Activated CD8-positive, alpha-beta T cell treated with anti-CD3 and anti-CD28 coated beads, Interleukin-2, amount 10 ng/mL, durations not matched to agents 7 days and 5 days (primary cell): ENCODE measurements at places on chromosomes 7 and 10. TPM values are rescaled to one million over a fixed set of nuclear protein-coding genes. Genes with fewer than 3 reads are reported as not detected.
A peak's percentile ranks its signal among the peaks of the same experiment; 100 is the strongest.

DNA sequence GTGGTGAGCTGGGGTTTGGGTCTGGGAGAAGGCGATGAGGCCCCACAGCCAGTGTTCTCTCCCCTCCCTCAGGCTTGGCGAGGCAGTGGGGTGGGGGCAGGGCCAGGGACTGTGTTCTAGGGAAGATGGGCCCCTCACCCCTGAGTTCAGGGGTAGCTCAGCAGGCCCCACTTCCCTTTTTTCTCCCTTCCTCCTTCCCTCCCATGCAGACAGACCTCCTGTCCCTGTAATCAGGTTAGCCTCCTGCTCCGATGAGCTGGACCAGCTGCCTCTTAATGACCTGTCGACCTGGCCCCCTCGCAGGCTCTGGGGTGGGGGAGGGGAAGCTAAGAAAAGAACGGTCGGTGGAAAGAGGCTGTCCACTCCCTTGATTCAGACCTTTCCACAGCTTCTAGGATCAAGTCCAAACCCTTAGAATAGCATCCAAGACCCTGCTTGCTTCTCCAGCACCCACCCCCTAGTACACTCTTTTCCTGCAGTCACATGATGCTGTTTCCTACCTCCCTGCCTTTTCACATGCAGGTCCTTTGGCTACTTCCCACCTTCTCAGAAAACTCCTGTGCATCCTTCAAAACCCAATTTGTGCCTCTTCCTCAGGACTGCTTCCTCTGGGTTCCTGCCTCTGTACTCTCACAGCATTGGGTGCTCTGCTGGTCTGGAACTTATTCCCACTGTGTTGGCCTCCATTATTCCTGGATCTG is 64.1 kb downstream of the ZMIZ1 start:
- no peak for DNase-seq

The PLXNA4 gene
- total RNA-seq, result 45.4 TPM

- DNase-seq, result no peak
Measured at GRCh38 chr10:68154211-68154497, 44.9 kb downstream of the MYPN start.

GRCh38 chr7:20235288-20235687 is 18.1 kb upstream of the MACC1 start:
- DNase-seq, result no peak

- DNase-seq, result no peak
Measured at GRCh38 chr7:40220421-40220911, 85.7 kb downstream of the SUGCT start.

The LFNG gene
- total RNA-seq, result 136 TPM

- no peak for DNase-seq
Measured at GRCh38 chr7:67786021-67786420, 789.4 kb downstream of the TYW1 start.

DNA sequence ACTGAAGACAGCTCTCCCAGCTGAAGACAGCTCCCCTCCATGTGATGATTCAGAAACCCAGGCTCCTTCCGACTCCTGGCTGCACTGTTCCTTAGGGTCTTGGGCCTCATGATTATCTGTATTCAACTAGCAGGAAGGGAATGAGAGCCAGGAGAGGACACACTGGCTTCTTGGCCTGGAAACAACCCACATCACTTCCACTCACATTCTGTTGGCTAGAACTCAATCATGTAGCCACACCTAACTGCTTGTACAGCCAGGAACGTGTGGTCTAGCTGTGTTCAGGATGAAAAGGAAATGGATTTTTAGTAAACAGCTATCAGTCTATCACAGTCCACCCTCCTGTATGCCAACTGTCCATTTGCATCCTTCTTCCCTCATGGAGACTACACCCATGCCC is 30.5 kb upstream of the XPNPEP1 start:
- no peak for DNase-seq

The CRHR2 gene
- total RNA-seq, result not detected

The CCDC3 gene
- total RNA-seq, result not detected

The ACHE gene
- not detected for total RNA-seq

- DNase-seq, result no peak
Measured at GRCh38 chr7:142939226-142939910, at the start of gene LLCFC1. LLCFC1 (plus strand) TSS chr7:142939484; CDS start chr7:142939622, 138 bp downstream.

The TMEM254 gene
- total RNA-seq, result 9.9 TPM

GRCh38 chr10:69644658-69645295 is 14.7 kb downstream of the FAM241B start:
- DNase-seq, result peak; percentile 64

The CPN1 gene
- total RNA-seq, result not detected

The FZD8 gene
- 0.23 TPM for total RNA-seq

DNA sequence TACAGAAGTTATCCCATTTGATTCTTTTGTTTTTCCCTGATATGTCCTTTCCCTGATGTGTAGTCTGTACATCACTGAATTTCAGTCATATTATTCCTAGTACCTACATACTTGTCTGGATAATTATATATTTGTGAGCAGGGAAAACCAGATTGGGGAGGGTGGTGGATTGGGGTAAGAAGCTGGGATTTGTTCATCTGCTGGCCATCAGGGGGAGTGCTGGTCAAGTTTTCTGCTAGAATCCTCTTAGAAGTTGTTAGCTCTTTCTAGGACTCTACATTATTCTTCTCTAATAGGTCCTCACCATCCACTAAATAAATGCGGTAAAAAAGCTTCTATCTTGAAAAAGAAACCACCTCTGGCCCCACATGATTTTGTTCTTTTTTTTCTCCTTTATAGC is 232.7 kb upstream of the TAC1 start:
- peak; percentile 26 for DNase-seq

- peak; percentile 86 for DNase-seq
Measured at GRCh38 chr10:71569775-71570588, 149.6 kb downstream of the C10orf105 start.

The PRLHR gene
- not detected for total RNA-seq

GRCh38 chr10:61271127-61271780 is 181.9 kb downstream of the TMEM26 start:
- DNase-seq, result no peak

DNA sequence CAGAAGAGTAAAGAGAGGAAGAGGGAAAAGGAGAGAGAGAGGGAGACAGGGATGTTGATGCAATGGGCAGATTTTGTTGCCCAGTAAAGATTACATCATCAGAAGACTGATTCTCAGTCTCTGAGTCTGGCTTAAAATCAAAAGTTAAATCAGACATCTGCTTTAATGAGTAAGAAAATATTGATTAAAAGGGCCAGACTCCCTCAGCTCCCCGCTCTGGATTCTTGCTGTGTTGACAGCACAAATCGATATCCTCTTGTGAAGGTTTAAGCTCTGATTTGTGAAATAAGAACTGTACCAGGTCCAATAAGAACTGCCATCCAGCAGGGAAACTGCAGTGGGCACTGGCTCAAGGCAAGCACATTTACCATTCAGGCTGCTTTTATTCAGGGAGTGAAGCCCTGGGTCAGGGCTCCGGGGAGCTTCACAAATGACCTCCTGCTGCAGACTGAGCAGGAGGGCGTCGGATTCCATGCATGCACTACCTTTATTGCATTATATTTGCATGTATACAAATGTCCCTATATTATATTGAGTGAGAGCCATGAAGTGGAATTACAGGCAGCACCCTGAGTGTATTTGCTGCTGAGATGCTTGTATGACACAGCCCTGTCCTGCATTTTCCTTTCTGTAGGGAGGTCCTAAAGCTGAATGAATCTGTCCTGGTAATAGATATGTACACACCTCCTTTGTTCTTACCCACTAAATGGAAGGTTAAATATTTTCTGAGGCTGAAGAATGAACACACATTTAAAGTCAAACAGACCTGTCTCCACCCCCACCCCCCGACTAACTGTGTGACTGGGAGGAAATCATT is 401.5 kb downstream of the REEP3 start:
- no peak for DNase-seq

GRCh38 chr7:48139459-48139858 is 31.8 kb upstream of the ABCA13 start:
- no peak for DNase-seq

DNA sequence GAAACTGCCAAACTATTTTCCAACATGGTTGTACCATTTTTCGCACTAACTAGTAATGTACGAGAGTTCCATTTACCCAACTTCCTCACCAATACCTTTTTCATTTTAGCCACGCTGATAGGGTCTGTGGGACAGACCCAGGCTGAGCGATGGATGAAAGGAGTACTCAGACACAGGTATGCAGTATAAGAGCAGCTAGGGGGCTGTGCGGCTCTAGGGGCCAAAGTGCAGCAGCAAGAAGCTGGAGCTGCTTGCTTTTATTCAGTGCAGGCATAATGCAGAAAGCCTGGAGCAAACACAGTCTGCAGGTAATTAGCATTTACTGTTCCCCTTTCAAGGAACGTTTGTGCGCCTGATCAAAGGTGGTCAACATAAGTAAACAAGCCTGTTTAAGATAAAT is 21.0 kb downstream of the UCMA start:
- DNase-seq, result no peak

The FOXI2 gene
- not detected for total RNA-seq

The CFAP46 gene
- total RNA-seq, result not detected

DNA sequence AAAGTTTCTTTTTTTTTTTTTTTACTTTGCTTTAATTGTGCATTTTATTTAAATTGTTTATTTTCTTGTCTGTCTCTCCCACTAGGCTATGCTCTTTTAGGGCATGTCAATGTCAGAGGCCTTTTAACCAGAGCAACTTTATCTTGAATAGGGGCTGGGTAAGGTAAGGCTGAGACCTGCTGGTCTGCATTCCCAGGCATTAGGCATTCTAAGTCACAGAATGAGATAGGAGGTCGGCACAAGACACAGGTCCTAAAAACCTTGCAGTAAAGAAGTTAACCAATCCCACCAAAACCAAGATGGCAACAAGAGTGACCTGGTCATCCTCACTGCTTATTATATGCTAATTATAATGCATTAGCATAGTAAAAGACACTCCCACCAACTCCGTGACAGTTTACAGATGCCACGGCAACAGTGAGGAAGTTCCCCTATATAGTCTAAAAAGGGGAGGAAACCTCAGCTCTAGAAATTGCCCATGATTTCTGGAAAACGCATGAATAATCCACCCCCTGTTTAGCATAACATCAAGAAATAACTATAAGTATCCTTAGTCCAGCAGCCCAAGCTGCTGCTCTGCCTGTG is 47.0 kb upstream of the FRMD4A start:
- DNase-seq, result no peak

The CACNB2 gene
- not detected for total RNA-seq

GRCh38 chr7:21131897-21132296 is 296.0 kb upstream of the SP4 start:
- DNase-seq, result no peak

DNA sequence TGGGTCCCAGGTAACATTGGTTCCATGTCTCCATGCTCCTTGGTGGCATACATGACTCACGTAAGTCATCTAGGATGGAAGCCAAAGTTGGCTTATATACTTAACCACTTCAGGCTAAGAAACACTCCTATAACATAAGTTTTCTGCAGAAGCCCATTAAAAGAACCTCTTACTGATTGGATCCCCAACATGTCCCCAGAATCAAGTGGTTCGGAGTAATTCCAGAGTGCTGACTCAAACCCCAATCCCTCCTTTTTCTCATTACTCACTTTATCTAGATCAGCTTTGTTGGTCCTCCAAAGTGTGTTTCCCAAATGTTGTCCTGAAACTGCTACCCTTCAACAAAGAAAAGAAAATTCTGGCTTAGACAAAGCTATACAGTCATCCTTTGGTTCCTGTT is 10.1 kb upstream of the ATOH7 start:
- no peak for DNase-seq

DNA sequence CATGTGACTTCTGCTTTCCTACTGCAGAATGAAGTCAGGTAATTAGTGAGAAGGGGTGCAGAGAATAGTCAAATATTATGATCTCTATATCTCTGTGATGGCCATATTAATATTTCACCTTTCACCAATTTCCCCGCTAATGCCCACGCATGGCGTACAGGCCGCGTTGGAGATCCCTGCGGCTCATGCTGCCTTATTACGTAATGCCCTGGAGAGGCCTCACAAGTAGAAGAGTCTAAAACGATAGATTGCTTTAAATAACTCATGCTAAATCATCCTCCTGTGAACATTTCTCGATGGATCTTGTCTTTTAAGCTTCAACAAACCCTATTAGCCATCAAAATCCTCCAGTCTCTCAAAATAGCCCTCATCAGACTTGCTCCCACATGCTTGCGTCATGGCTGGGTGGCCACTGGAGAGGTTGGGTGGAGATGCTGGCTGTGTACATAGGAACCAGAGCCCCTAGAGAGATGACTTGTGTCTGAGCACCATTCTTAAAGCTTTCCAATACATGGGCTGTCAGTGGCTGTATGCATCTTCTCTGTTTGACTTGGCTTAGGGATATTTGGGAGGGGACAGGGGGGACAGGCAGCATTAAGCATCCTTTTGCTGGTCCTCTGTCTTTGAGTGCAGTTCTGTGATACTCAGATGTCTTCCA is 79.5 kb upstream of the INSYN2A start:
- DNase-seq, result no peak

- no peak for DNase-seq
Measured at GRCh38 chr10:96138102-96138501, 8.0 kb downstream of the ZNF518A start.

GRCh38 chr10:124347956-124348355 is 70.8 kb downstream of the OAT start:
- DNase-seq, result no peak

DNA sequence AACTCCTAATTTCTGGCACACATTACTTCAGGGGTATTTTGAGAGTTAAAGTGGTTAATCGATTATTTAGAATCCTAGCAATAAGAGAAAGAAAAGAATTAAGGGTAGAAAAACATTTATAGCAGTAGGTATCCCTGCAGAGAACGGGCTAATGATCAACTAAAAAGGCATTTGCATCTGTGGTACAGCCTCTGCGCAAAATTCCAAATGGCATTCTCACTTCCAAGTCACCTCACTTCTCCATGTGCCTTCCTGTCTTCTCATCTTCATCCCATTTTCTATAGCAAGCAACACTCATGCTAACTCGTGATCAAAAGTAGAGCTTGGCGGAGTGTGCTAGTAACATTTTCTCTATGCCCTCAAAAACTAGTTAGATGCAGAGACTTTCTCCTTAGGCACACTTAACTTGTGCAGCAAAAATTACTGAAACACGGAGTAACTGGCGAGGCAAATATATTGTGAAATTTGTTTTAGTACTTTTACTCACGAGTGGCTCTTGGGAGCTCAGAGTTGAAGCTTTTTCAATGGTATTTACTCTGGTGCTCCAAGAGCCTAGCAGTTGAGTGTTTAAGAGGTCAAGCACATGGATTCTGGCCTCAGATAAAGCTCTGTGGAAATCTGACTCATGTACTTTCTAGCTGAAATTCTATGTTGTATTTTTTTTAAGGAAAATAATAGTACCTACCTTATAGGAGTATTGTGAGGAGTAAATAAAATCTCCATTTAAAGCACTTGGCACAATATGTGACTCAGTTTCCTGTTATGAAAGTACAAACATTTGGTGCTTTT is 65.1 kb downstream of the MET start:
- no peak for DNase-seq
